Endodermal cell (in vitro differentiated cells): ENCODE measurements at places on chromosomes 2 and 18. TPM values are rescaled to one million over a fixed set of nuclear protein-coding genes. Genes with fewer than 3 reads are reported as not detected.
A peak's percentile ranks its signal among the peaks of the same experiment; 100 is the strongest.

BCL2 gene
- total RNA-seq = 1.2 and 1.4 TPM in 2 replicates

- peak; percentile 92 for DNase-seq
Measured at GRCh38 chr2:10520154-10520553, 72.0 kb upstream of the ODC1 start.

DNA sequence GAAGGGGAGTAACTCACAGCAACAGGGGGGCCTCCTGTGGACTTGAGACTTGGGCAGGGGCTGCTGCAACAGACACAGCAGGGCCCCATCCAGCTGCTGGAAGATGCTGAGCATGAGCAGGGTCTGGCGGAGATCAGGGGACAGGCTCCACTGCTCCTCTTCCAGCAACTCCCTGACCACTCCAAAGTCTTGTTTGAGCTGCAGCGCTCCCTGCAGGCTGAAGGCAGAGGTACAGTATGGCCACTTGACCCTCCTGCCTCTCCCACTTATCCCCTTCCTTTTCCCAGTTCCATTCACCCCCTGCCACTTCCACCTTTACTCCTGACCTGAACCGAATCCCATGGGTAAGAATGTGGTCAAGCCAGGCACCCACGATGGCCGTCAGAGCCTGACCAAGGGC, 2.4 kb upstream of the MRPL53 start:
- peak; percentile 83 for DNase-seq

DNA sequence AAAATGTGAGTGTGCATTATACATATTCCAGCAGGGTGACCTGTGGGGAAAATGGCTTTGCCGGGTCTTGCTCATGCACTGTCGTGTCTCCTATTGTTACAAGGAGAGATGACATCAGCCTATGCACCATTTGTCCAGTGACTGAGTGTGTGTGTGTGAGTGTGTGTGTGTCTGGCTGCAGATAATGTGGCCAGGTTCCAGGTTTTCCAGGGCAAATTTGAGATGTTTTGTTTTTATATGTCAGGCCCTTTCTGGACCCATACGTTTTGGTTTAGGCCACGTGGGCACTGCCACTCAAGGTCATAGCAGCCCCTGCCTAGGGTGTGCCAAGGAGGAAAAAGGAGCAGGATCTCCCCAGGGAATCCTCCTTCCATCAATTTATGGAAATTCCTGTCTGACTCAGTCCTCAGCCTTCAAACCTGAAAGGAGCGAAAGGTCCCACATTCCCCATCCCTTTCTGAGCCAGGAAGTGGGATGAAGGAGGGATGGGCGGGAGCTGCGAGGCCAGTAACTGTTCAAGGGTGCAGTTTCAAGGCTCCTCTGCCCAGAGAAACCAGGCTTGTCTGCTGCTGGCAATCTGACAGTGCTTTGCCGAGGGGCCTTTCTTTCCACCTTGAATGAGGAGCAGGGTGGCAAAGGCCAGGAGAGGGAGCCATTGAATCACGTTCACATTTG, 93.0 kb upstream of the SMAD2 start:
- peak; percentile 87 for DNase-seq

- no peak for DNase-seq
Measured at GRCh38 chr2:168974428-168974827, 56.7 kb downstream of the ABCB11 start.

DNA sequence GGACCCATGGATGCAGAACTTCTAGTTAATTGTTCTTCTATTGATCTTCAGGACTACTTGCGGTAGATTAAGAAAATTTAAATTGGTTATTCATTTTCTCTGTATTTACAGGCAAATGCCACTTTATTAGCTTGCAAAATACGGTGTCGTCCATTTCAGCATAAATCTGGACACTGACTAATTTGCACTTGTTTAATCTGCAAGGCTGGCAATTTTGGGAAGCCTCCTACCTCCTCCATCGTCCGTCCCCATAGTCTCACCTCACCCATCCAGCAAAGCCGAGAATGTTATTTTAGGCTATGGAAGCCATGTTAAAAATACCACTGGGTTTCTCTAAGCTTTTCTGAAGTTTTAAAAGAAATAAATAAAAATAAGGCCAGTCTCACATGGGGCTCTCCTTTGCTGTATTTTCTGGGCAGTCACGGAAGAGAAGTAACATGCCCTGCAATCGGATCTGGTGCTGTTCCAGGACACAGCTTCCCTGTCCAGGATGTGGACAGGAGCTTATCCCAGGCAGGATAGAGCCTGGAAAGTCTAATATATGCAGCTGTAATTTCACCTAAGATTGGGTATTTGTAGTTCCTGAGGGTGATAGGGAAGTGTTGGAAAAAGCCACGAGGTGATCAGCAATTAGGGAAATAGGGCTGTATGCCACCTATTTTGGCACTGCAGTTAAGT, 17.4 kb downstream of the TMEM178A start:
- DNase-seq = no peak

DNA sequence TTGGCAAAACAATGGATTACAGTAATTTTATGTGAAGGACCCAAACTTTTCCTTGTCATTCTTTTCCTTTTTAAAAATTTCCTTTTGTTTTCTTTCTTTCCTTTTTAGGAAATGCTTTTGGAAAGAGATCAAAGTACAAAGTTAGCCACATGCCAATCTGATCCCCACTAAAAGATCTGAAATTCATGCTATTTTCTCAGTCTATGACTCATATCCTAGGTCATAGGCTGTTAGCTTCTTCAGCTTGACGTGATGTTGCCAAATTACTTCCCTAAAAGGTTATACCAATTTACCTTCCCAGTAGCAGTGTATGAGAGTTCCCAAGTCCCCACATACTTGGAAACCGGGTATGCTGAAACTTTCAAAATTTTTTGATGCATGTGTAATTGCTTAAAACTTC, 355.3 kb downstream of the INSIG2 start:
- DNase-seq = no peak
